ENCODE measurements at places on chromosomes 2 and 18.

GRCh38 chr2:137829251-137829650, 135.0 kb upstream of the HNMT start:
- DNase-seq: no peak

- DNase-seq: no peak
These were observed 115.7 kb upstream of the SPRED2 start for GRCh38 chr2:65548064-65548463.

GRCh38 chr18:77250926-77251729, 1.5 kb downstream of the GALR1 start:
- no peak for DNase-seq

DNA sequence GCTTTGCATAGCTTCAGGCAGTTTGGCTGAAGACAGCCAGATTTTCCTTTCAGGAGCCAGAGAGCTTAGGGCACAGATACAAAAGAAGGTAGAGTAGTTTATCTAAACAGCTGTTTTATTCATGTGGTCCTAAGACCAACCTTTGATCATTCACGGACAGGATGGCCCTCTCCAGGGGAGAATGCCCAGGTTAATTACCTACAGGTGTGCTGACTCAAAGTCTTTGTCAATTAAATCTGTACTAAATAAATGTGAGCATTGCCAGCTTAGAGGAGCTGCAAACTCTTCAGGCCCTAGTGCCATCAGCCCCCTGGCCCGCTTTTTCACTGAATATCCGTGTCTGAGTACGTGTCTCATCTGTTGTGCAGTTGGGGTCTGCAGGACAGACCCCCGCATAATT, 554.7 kb downstream of the NUP35 start:
- DNase-seq: no peak

DNA sequence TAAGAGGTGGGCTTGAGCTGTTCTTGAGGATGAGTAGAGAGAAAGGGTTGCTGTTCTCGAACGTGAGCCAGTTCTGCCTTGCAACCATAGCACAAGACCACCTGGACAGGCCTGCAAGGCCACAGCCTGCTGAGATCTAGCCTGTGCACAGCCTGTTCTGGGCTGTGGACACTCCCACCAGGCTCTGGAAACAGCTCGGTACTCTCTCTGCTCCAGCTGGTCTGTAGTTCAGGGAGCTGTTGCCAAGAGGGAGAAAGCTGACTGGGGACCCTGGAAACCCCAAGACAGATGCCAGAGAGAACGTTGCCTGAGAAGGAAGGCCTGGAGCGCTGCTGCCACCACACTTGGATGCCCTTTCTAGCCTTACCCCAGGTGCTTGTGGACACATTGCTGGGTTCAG, 69.8 kb downstream of the CTIF start:
- no peak for DNase-seq

GRCh38 chr2:60306267-60306861, 247.1 kb downstream of the BCL11A start:
- DNase-seq: no peak

DNA sequence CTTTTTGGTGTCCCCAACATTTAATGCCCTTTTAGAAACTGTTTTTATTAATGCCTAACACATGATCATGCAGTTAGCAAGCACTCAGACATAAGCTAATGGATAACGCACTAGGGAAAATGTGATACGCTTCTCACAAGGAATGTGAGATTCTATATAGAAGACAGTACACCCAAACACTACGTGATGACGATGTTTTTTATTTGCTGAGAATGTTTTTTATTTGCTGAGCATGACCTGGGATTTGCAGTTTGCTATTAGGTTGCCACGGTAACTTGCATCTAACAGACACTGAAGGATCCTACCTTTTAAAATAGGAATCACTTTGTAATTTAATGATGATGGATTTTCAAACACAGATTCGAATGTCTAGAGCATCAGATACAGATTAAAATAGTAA, 4.9 kb downstream of the SMC6 start:
- DNase-seq: no peak

- DNase-seq: no peak
These were observed 1.1 kb upstream of the PXDN start for GRCh38 chr2:1745171-1746023.

- DNase-seq: no peak
These were observed 325.2 kb downstream of the KCNJ3 start for GRCh38 chr2:155023674-155024073.

- no peak for DNase-seq
These were observed 126.5 kb downstream of the INO80D start for GRCh38 chr2:205959521-205959920.

- DNase-seq: no peak
These were observed 133.8 kb upstream of the RNF152 start for GRCh38 chr18:62026586-62026985.

DNA sequence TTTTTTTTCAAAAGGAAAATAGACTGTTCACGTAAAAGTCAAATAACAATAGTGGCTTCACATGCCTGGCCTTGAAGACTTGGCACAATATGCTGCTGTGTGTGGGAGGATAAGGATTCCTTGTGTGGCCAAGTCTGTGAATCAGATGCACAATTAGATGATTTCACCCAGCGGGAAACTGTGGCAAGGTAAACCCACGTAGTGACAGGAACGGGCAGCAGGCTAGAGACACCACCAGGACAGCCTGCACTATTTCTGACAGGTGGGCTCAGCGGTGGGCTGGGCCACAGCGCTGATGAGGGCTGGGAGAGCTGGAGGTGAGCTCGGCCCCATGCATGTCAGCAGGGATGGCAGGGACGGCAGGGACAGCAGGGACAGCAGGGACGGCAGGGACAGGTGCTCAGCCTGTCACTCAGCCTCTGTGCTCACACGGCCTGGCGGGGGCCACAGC, 21.6 kb downstream of the SNORC start:
- DNase-seq: no peak

- DNase-seq: no peak
These were observed 182.3 kb downstream of the KLHL29 start for GRCh38 chr2:23567161-23567756.

DNA sequence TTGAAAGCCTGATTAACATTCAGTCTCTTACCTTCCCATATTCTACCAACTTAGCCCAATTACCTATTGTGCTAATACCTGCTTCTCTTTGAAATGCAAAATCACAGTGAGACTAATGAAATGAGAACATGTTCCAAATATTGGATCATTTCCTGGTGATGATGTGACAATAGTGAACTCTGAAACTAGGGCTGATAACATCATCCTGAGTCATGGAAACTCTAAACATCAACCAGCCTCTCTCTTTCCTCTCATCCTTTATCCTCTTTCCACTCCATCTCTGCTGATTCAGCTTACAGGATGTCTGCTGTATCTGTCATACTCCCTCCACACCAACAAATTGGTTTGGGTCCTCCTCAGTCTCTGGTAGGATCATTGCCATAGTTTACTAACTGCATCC, 98.8 kb upstream of the NCKAP5 start:
- no peak for DNase-seq

- DNase-seq: no peak
These were observed 431 bp upstream of the CNRIP1 start for GRCh38 chr2:68320118-68320641.

GRCh38 chr2:204781941-204782340, 236.7 kb downstream of the PARD3B start:
- no peak for DNase-seq

DNA sequence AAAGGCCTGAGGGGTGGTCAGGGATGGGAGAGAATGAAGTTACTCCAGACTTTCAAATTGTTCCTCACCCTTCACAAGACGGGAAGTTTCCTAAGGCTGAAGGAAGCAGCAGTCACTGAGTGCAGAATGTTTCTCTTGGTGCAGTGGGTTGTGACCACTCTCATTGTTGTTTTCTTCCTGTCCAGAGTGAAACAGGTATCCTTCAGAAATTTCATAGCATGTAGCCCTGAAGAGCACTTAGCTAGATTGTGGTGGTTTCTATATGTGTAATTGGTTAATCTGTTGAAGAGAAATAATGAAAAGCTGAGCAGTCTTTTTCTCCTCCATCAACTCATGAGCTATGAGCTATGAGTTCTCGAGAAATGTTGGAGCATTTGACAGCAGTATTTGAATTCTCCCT, 96.8 kb downstream of the GPD2 start:
- DNase-seq: no peak

GRCh38 chr18:68441241-68441640, 273.7 kb downstream of the TMX3 start:
- no peak for DNase-seq

DNA sequence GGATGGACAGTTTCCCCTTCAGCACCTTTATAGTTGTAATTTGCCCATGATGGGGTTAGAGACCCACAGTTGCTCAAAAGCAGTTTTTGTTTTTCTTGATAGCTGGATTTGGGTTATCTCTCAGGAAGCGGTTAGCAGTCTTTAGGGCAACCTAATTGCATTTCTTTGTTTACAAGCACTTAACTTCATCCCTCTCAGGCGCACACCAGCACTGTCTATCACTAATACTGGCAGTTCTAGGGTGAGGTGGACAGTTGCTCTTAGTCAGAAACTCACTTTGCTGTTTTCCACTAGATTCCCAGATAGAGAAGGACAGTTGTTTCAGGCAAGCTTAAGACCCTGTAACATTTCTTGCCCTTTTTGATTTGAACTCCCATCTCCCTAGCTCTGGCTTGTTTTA, 146.0 kb downstream of the AGAP1 start:
- no peak for DNase-seq

DNA sequence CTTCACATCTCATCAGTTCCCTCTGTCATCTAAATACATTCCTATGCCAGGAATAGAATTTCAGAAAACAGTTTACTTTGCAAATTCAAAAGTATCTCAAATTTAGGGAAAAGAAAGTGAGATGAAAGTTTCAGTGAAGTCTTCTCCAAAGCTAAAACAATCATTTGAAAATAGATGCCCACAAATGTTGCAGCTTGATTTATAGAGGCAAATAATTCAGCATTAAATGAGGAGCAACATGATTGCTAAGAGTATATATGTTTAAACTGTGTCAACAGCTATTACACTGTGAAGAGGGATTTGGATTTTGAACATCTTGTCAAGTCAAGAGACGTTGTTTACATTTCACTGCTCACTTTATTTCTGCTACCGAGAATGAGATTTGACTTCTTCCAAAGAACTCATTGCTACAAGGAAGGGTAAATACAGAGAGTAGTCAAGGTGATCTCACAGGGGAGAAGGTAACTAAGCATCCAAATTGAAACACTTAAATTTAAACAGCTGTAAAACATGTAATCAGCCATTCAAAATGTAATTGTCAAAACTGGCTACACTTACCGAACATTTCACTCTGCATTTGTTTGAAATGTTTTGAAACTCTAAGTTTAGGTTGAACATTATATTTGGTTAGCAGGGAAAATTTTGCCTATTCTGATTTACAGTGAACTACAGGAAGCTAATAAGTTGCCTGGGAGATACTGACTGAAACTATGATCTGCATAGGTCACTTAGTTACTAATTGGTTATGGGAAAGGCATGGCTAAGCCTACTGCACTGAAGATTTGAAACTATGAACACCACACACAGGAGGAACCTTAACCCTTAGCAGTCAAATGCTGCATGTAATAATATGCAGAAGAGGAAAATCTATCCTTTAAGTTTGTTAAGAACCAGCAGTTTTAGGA, 33.2 kb upstream of the GALNT3 start:
- DNase-seq: no peak

GRCh38 chr2:238998801-238999200, 150.9 kb downstream of the TWIST2 start:
- DNase-seq: no peak

- DNase-seq: no peak
These were observed 468.7 kb upstream of the FANCL start for GRCh38 chr2:58709687-58710354.

GRCh38 chr2:212745359-212745758, 206.8 kb upstream of the ERBB4 start:
- DNase-seq: no peak

DNA sequence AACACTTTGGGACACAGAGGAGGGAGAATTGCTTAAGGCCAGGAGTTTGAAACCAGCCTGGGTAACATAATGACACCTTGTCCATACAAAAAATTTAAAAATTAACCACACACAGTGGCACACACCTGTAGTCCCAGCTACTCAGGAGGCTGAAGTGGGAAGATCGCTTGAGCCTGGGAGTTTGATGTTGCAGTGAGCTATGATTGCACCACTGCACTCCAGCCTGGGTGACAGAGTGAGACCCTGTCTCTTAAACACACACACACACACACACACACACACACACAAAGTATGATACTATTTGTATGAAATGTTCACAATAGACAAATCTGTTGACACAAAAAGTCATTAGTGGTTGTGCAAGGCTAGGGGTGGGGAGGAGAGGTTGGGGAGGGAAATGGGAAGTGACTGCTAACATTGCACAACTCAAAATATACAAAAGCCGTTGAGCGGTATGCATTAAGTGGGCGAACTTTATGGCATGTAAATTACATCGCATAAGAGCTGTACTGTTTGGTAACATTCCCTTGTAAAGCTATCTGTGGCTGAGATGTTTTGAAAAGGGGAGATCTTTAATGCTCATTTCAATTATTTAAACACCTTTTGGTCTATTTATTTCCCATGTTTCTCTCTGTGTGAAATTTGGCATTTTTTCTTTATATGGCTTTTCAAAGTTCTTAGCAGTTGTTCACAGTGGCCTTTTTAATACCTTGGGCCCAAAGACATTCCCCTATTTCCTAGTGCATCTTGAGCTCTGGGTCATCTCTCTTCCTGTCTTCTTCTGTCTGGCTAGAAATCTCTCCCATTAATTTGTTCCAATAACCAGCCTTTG, 58.9 kb upstream of the ZNF516 start:
- DNase-seq: no peak

- DNase-seq: no peak
These were observed 30.7 kb downstream of the METTL4 start for GRCh38 chr18:2540575-2540974.

GRCh38 chr2:122563781-122564180, 808.3 kb downstream of the TSN start:
- no peak for DNase-seq

- no peak for DNase-seq
These were observed 23.5 kb upstream of the SKOR2 start for GRCh38 chr18:47274961-47275360.

- no peak for DNase-seq
These were observed 99.8 kb upstream of the NEUROD1 start for GRCh38 chr2:181780047-181780651.

DNA sequence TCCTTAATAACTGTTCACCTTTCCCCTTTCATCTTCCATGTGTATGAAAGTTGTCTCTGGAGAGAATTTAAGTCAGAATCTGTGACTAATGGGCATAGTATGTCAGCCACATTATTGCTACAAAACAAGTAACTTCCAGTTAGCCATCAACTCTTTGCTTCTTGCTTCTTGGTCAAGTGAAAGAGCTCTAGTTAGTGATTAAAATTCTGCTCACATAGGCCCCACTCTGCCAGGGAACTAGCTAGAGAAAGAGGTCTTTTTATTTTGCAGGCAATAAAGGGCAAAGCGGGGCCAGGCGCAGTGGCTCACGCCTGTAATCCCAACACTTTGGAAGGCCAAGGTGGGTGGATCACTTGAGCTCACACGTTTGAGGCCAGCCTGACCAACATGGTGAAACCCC, 64.6 kb downstream of the COLEC12 start:
- DNase-seq: no peak

GRCh38 chr2:119387381-119388129, 20.8 kb downstream of the DBI start:
- DNase-seq: peak; percentile 33

Measured in activated naive CD4-positive, alpha-beta T cell treated with anti-CD3 and anti-CD28 coated beads, Interleukin-2, amount 50 U/mL, for 16 hours (primary cell).